Fibroblast of villous mesenchyme (primary cell): ENCODE measurements at places on chromosomes 6 and 20. TPM values are rescaled to one million over a fixed set of nuclear protein-coding genes. Genes with fewer than 3 reads are reported as not detected.

Gene CALHM6
- 0.32 TPM in 1 of 2 replicates, not detected in the other for total RNA-seq

Gene TSPO2
- total RNA-seq = not detected in 2 replicates

Gene HLA-DQA1
- total RNA-seq = not detected in 2 replicates

Gene HDAC2
- 59.9 and 86.8 TPM in 2 replicates for total RNA-seq

Gene TPD52L1
- 9.7 and 9.9 TPM in 2 replicates for total RNA-seq

Gene WFDC2
- not detected in 2 replicates for total RNA-seq

Gene PPP2R5D
- total RNA-seq = 34.8 and 47.5 TPM in 2 replicates
